ENCODE measurements at places on chromosomes 1 and 21.

GRCh38 chr1:64896551-64896950 is 69.8 kb downstream of the JAK1 start:
- DNase-seq, result no peak

DNA sequence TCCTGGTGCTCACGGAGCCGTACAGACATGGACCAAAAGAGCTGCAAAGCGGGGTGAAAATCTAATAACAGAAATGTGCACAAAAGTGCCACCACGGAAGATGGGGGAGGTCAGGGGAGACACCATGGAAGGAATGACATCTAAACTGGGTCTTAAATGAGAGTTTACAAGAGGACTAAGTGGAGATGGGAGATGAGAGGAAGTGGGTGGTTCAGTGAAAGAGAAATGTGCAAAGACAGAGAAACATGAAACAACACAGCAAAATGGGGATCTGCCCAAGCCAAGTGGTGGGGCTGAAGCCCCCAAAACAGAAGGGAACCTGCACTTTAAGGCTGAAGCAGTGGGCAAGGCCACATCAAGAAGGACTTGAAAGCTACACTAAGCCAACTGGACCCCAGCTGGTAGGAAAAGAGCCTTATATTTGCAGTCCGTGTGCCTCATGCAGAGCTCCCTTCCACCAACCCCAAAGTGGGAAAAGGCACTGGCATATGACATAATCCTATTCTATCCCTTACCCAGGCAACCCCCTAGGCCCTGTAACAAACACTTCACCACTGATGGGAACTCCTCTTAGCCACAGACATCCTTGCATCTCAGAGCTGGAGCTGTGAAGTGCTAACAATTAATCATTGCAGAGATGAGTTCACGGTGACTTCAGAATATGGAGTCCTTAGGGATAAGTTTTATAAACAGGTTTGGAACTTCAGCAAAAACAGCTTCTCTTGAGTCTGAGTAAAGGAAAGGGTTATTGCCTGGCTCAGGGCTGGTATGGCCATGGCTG is 198.6 kb upstream of the EDN2 start:
- no peak for DNase-seq

GRCh38 chr1:153750026-153750995 is 22.5 kb downstream of the INTS3 start:
- DNase-seq, result no peak

- no peak for DNase-seq
Measured at GRCh38 chr1:40876436-40876761, 14.2 kb upstream of the CITED4 start.

DNA sequence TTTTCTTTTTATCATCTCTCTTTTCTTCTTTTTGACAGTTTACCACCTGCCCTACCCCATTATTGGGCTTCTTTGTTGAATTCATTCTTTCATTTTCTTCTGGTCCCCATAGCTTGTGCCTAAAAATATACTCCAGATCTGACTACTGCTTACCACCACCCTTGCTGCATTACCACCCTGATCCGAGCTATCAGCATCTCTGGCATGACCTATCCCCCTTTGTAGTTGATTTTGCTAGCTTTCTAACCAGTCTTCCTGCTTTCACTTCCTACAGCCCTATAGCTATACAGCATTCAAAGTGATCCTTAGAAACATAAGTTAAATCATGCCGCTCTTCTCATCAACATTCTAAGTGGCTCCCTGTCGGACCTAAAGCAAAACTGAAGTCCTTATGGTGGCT is 59.4 kb upstream of the MPC2 start:
- DNase-seq, result no peak

DNA sequence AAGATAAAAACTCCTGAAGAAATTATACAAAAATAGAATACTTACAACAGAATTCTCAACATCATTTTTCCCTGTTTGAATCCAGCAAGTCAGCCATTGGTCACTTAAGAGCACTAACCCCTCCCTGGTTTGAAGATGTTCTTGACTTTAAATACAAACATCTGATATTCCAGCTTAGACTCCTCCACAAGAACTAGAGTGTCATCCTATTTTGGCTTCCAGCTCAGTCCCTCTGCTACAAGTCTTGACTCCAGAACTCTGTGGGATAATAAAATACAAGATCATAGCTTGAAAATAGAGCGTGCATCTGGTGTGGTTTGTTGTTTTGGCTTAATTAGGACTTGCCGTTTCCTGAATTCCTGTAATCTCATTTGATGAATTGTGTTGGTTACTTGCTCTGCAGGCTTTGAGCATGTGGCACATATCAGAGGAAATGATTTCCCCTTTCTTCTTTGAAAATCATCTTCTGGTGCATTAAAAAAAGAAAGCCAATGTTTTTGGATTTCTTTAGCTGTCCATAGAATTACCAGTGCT is 63.7 kb upstream of the DPT start:
- DNase-seq, result no peak

- no peak for DNase-seq
Measured at GRCh38 chr1:15714406-15715136, 21.5 kb upstream of the SLC25A34 start.

GRCh38 chr1:150976879-150977694 is 2.5 kb upstream of the CERS2 start:
- DNase-seq, result no peak

- no peak for DNase-seq
Measured at GRCh38 chr1:22471078-22471477, 19.4 kb downstream of the ZBTB40 start.

GRCh38 chr1:90711696-90712095 is 5.4 kb downstream of the BARHL2 start:
- DNase-seq, result no peak

GRCh38 chr21:34157521-34157920 is 84.1 kb downstream of the MRPS6 start:
- DNase-seq, result no peak

DNA sequence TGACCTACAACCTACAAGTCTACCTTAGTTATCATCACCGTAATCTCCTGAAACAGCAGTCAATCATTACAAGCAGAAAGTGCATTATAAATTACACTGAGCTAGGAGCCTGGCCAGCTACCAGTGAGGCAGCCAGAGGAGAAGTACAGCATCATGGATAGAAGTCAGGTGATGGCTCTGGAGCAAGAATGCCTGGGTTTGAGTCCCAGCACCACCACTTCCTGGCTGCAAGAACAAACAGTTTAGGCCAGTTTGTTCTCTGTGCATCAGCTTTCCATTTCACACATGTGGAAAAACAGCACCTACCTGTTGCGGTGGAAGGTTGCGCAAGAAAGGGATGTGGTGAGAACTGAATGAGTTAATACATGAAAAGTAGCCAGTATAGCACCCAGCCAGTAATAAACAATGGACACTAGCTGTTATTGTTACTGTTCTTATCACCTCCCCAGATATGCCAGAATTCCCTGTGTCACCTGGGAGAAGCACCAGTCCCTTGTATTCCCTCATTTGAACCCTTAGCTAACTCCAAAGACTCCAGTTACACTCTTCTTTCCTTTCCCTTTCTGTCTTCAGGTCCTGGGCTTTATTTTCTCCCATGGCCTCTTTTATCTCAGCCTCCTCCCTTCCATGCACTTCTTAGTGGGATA is 9.0 kb downstream of the CREG1 start:
- no peak for DNase-seq

- DNase-seq, result no peak
Measured at GRCh38 chr21:43726686-43727518, 8.0 kb downstream of the PDXK start.

DNA sequence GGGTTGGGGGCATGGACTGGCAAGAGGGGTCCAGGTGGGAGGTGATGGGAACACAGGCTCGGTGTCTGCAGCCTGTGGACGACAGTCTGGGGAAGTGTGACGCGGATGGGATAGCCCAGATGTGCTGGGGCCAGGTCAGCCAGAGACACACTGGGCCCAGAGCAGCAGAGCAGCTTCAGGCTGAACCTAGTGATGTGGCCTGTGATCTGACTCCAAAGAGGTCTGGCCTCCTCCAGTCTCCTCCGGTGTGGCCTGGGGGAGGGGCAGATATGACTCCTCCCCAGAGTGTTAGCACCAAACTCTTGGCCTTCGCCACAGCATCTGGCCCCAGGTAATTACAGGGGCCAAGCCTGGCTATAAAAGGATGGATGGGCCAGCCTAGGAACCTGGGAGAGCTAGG is 13.5 kb downstream of the EFNA3 start:
- no peak for DNase-seq

GRCh38 chr1:13664451-13664850 is 35.5 kb upstream of the PRDM2 start:
- DNase-seq, result no peak

DNA sequence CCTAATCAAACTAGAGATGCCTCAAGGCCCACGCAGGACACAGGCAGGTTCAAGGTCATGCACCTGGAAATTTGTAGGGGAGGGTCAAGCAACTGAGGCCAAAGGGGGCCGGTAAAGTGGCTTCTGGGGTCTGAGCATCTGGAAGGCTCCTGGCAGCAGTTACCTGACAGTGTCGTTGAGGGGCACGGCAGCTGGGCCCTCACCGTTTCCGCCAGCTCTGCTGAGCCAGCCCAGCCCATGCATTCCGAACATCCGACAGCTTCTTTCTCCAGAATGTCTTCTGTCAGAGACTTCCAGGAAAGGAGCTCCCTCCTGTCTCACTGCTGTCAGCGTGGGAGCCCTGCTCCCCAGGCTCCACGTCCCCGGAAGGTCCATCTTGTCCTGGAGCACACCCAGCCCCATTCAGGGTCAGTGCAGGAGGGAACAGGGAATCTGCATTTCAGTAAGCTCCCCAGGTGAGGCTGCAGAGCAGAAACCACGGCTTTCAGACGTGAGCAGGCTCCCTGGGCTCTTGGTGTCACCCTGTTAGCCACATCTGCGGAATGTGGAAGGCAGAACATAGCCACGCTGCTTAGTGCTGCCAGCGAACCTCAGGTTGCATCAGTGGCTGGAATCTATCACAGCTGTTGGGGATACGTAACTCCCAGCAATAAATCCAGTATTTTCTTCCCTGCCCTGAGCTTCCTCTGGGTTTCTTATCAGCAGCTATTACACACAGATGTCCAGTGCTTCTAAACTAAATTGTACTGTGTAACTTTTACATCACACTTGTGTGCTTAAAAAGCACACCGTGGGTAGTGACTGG is 36.3 kb upstream of the FAM3B start:
- DNase-seq, result no peak

DNA sequence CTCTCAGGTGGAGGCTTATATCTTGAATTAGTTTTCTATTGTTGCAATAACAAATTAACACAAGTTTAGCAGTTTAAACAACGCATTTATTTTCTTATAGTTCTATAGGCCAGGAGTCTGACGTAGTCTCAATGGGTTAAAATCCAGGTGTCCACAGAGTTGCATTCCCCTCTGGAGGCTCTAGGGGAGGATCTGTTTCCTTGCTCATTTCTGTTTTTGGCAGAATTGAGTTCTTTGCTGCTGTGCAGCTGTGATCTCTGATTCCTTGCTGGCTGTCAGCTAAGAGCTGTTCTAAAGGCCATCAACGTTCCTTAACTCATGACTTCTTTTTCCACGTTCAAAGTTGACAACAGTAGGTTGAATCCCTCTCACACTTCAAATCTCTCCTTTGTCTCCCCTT is 31.8 kb downstream of the S100A10 start:
- DNase-seq, result no peak

DNA sequence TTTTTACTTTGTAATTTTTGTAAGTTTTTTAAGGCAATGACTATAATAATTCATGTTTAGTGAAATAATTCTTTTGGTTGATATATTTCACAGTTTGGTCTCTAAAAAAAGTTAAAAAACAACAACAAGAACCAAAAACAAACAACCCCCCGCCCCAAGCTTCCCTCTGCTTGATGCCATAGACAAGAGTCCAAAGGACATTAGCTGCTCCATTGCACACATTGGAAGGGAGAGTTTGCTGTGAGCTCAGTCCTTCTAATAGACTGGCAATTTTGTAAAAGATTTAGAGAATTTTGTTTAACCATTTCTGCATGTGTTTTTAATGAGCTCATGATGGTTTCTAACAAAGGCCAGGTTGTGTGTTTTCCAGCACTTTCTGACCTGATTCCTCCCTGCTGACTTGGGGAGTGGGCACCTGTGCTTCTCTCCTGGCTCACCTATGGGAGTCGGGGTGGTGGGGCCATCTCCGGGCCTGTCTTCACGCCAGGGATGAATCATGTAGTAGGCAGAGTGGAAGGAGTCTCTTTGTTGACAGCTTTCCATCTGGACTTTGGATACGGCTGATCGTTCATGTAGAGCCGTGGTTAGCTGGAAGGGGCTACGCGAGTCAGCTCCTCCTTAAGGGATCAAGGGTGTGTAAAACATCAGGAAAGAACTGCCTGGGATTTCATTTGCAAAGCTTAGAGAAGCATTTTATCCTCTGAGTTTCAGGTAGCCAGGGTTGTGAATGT is 14.1 kb downstream of the ZBTB18 start:
- DNase-seq, result peak; percentile 32

DNA sequence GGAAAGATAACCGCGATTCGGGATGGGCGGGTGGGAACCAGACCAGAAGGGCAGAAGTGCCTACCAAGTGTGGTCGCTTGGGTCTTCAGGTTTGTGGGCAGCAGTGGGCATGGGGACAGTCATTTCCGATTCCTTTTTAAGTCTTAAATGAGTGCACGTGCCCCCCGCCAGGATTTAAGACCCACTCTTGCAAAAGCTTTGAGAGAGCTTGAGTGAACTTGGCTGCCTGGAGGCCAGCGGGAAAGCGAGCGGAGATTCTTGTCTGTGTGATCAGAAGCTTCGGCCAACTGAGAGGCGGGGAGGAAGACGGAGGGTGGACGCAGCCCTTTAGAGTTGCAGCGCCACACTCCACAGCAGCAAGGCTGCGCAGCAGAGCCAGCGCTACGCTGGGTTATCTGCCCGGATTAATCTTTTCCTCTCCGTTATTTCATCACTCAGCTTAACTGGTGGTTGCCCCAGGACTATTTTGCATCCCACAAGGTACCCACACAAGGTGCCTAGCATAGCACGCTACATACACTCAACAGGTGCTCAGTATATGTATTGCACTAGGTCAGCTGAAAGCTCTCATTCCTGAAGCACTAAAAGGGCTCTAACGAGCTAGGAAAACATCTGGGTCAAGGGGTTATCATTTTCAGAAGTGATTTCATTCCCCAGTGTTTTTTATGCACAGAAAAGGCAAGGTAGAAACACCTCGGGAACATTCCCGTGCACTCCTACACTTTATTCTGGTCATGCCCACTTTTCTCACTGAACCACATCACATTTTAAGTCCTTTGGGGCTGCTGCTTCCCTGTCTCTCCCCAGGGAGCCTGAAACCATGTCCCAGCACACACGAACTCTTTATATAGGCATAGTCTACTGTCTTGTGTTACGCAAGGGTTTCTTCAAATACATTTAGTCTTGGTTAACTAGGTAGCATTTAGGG is 1.5 kb upstream of the BATF3 start:
- peak; percentile 46 for DNase-seq
